ENCODE measurements at places on chromosomes 4 and X.

- DNase-seq = no peak
Measured at GRCh38 chr4:153539422-153539821, 73.3 kb downstream of the TMEM131L start.

DNA sequence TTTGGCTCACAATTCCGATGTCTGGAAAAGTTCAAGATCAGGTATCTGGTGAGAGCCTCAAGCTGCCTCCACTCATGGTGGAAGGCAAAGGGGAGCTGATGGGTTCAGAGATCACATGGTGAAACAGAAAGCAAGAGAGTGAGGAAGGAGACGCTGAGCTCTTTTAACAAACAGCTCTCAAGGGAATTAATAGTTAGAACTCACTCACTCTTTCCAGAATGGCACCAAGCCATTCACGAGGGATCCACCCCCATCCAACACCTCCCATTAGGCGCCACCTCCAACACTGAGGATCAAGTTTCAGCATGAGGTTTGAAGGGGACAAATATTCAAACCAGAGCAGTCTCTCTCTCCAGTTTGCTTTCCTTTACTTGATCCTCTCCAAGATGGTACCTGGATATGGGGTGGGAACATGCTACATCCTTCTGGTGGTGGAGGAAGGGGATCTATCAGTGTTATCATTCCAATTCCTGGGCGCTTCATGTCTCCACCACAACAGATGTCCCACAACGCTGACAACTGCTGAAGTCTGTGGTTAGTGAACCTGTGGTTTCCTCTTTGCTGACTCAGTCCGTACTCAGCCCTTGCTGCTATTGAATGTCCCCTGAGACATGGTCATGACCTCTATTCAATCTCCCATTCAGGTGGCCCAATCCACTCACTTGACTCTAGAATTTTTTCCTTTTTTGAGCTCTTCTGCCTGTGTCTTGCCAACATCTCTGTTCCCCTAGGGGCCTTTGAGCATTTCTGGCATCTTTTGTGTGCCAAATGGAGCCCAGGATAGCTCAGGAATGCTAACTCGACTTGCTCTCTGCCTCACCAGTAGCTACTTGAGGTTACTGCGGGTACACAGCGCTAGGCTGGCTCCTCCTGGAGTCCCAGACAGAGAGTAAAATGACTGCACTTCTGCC is 395.2 kb downstream of the MID1IP1 start:
- no peak for DNase-seq

DNA sequence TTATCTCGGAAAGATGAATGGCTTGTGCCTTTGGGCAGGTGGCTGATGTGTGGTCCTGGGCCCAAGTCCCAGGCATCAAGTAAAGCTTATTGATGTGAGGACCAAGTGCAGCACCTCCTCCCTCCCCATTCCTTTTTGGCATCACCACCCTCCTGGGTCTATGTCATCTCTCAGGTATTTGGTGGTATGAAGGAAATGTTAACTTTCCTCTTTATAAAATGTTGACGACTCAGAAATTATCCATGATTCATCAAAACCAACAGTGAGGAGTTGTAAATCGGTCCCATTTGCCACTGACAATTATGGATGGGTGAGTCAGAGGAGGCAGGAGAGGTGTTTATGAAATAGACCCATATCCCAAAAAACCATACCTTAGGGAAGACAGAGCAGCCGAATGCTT is 229.4 kb upstream of the GATB start:
- no peak for DNase-seq

GRCh38 chr4:132981611-132982010 is 167.5 kb upstream of the PCDH10 start:
- no peak for DNase-seq

GRCh38 chr4:86035688-86036087 is 324.2 kb downstream of the MAPK10 start:
- no peak for DNase-seq
